NCI-H446 (cell line): ENCODE measurements at places on chromosomes 1 and 21.

- DNase-seq, result no peak
Observed at GRCh38 chr21:35528116-35529042, 479.3 kb upstream of the RUNX1 start.

GRCh38 chr1:93573940-93574469 lies 107.6 kb downstream of the BCAR3 start:
- DNase-seq, result peak; percentile 26

DNA sequence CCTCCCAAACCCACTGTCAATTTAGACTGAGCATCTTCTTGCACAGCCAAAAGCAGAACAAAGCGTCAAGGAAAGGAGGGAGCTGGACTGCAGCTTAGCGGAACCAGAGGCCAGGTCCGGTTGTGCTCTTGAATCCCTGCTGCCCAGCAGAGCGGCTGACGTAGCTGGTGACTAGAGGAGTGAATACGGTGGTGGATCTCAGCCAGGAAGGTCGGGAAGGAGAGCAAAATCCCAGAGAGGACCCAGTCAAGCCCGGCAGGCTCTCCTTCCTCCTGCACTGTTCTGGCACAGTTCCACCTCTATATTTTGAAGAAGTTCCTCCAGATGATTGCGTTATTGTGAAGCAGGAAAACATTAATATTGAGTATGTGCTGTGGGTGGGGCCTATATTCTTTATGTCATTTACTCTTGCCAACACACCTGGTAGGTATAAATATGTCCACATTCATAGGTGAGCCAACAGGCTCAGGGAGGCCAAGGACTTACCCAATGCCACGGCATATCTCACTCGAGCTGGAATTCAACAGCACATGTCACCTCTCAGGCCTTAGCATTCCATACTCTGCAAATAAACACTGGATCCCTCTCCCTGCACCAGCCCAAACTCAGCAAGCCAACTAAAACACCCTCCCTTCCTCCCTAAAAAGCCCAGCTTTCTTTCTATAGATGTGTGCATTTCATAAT lies 23.6 kb upstream of the ABCB10 start:
- no peak for DNase-seq

GRCh38 chr1:102919659-102920058 lies 188.7 kb downstream of the COL11A1 start:
- DNase-seq, result no peak

DNA sequence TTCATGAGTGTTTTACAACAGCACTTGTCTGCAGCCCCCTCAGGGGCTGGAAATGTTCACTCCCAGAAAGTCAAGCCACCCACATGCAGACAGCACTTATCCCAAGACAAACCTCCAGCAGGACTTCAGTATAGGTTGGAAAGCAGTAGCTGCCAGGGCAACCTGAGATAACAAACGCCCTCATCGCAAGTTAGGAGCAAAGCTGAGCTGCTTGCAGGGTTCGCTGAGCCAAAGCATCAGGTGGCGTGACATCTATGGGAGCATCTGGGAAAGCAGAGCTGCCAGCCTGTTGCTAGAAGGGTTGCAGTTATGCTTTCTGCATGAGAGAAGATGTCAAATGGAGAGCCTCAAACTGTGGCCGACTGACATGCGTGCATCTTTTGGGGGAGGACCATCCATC lies 4.2 kb upstream of the STXBP3 start:
- no peak for DNase-seq

- no peak for DNase-seq
Observed at GRCh38 chr1:92365378-92366039, 66.7 kb downstream of the RPAP2 start.

DNA sequence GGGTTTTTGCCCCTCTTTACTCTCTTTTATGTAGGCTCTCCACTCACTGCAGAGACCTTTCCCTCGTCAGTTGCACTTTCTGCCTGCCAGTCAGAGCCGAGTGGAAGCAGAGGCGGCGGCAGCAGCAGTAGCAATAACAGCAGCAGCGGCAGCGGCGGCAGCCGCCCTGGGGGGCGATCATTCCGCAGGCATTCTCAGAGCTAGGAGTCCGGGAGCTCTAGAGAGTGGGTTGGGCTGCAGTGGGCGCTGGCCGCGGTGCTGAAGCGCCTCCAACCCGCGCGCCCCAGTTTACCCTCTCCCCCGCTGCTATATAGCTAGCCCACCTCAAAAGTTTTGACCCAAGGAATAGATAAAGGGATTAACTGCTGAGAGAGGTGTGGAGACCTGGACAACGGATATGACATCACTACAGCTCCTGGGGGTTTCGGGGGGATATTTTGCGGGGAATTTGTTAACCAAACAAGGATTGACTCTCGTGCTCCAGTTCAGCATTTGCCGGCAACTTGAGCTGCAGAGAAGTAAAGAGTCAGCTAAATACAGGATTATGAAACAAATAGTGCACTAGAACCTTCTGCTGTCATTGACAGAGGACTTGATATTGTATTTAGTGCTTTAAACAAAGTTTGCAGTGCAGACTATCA lies at the start of gene OLFM3:
TSS of gene OLFM3 (minus strand) at position 102 of the 641 bp plus-strand sequence.
- DNase-seq, result no peak

- DNase-seq, result no peak
Observed at GRCh38 chr1:39086386-39086785, 60.2 kb downstream of the NDUFS5 start.

DNA sequence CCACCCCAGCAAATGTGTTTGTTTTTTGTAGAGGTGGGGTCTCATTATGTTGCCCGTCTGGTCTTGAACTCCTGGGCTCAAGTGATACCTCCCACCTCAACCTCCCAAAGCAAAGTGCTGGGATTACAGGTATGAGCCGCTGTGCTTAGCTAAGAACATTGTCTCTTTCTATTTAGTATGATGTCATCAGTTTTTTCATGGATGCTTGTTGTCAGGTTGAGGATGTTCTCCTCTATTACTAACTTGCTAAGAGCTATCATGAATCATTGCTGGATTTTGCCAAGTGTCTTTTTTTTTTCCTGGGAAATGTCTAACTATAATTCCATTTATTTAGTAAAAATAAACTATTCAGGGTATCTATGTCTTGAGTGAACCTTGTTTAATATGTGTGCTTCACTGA lies 19.0 kb upstream of the MPC2 start:
- no peak for DNase-seq

DNA sequence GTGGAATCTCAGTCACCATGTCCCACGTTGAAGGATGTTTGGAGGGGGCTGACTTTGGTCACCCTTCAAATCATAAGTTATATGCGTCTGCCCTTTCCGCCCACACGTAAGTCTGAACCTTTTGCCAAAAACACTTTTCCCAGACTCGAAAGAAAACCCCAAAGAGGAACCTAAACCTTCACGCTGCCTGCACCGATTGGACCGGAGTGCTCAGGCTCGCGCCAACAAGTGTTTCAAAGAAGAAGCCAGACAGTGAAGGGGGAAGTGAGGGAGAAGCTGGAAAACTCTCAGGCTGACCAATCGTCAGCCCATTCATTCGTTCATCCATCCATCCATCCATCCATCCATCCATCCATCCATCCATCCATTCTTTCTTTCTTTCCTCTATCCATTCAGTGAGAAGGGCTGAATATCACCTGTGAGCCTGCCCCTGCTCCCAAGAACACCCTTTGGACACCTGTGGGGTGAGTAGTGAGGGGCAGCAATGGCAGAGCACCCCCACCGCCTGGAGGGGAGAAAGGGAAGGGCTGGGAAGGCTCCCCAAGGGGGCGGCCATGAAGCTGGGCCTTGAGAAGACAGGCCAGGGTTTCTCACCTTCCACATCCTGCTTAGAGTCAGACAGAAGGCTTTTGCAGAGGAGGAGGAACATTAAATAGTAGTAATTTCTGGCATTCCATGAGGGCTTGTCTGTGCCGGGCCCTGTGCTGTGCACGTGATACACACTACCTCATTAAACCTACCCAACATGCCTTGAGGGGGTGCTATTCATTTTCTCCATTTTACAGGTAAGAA lies 27.1 kb upstream of the RUNX3 start:
- DNase-seq, result no peak
